ENCODE measurements at places on chromosomes 11 and 22. TPM values are rescaled to one million over a fixed set of nuclear protein-coding genes. Genes with fewer than 3 reads are reported as not detected.

GRCh38 chr11:11582011-11582701, 39.6 kb downstream of the GALNT18 start:
- H3K27ac ChIP-seq, result no peak overlapping the region
- DNase-seq, result no peak
- no peak overlapping the region for H3K4me3 ChIP-seq
- H3K27me3 ChIP-seq, result peaks cover 5% of the 10 kb centered on the region
- peaks cover under 1% of the 10 kb centered on the region for H3K4me1 ChIP-seq
- no peaks in the 10 kb centered on the region for H3K36me3 ChIP-seq

GRCh38 chr11:61160487-61161189, 588 bp downstream of the VPS37C start:
- H3K27me3 ChIP-seq, result no peaks in the 10 kb centered on the region
- H3K4me3 ChIP-seq, result peak overlapping the region; percentile 57
- no peak for DNase-seq
- H3K36me3 ChIP-seq, result peaks cover 2% of the 10 kb centered on the region

GRCh38 chr11:75813622-75814039, 1.4 kb upstream of the UVRAG start:
- H3K27me3 ChIP-seq, result no peaks in the 10 kb centered on the region
- peaks cover 25% of the 10 kb centered on the region for H3K4me1 ChIP-seq
- DNase-seq, result no peak
- no peak overlapping the region for H3K4me3 ChIP-seq

- H3K4me1 ChIP-seq, result peaks cover 7% of the 10 kb centered on the region
- peak within 1 kb of the TSS; percentile 72 for H3K4me3 ChIP-seq
- H3K36me3 ChIP-seq, result no peaks in the 10 kb centered on the region
- H3K27ac ChIP-seq, result peak within 1 kb of the TSS; percentile 23
- peaks cover 2% of the 10 kb centered on the region for H3K27me3 ChIP-seq
These were observed at the start of gene RRAS2 for GRCh38 chr11:14358729-14359439. Gene RRAS2, minus strand, starts transcription at chr11:14359183. Its CDS starts 313 bp downstream, at chr11:14358870.

GRCh38 chr11:123235656-123236261, 40.7 kb upstream of the CLMP start:
- H3K4me3 ChIP-seq, result no peak overlapping the region
- no peak for DNase-seq
- peaks cover 3% of the 10 kb centered on the region for H3K4me1 ChIP-seq
- H3K36me3 ChIP-seq, result no peaks in the 10 kb centered on the region
- H3K27ac ChIP-seq, result no peak overlapping the region

DNA sequence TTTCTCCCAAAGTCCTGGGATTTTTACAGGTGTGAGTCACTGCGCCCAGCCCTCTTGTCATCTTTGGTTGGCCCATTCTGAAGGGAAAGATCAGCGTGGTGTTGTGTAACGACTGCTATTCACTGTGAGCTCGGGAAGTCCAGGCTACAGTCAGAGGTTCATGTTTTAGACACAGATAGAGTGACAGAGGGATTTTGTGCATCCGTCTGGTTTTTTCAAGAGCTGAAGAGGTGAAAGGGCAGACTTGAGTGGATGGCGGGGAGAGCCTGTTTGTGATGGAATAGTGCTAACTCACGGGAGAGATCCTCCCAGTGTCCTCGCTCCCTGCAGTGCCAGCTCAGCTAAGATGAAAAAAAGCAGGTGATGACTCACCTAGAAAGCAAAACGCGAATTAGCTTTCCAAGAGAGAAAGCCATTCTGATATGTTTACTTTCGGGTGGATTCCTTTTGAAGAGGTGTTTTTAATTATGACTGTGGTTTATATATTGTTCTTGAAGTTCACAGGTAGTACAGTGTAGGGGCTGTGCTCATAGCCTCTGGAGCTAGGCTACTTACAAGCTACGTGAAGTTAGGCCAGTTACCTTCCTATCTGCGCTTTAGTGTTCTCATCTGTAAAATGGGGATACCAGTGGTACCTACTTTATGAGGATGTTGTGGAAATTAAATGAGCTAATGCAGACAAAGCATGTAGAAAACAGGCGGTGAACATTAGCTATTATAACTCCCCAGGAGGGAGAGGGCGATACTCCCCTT, 67.2 kb downstream of the C11orf91 start:
- no peak for DNase-seq
- no peak overlapping the region for H3K27ac ChIP-seq
- H3K4me1 ChIP-seq, result no peaks in the 10 kb centered on the region

DNA sequence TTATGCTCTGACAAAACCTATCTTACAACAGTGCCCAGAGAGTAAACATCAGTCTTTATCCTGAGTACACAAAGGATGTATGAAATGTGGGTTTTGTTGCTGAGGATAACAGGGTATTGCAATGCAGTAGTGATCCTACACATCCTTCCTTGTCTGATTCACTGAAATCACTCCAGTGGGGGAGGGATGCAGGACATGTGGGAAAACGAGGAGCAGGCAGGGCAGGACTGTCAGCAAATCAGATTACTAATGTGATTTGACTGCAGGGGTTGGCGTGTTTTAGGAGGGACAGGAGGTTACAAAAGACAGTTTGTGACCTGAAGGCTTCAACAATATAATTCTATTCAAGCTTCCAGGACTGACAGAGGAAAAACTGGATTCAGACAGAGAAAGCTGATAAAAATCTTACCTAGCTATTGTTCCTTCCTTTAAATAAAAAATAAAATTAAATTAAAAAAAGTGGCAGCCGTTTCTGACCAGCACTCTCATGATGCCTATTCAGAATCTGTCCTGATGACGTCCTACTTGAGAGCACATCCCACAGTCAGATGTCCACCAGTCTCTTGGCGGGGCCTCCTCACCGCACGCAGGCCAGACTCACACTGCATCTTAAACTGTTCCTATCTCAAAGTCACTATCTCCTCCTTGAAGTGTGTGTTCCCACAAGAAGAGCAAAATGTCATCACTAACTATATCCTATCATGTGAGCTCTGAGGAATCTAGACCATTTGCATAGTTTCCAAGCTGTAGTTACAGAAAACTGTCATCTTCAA, 50.6 kb upstream of the MN1 start:
- no peaks in the 10 kb centered on the region for H3K36me3 ChIP-seq
- H3K4me1 ChIP-seq, result no peaks in the 10 kb centered on the region
- no peak overlapping the region for H3K4me3 ChIP-seq
- H3K27me3 ChIP-seq, result no peaks in the 10 kb centered on the region
- no peak overlapping the region for H3K27ac ChIP-seq
- no peak for DNase-seq

DNA sequence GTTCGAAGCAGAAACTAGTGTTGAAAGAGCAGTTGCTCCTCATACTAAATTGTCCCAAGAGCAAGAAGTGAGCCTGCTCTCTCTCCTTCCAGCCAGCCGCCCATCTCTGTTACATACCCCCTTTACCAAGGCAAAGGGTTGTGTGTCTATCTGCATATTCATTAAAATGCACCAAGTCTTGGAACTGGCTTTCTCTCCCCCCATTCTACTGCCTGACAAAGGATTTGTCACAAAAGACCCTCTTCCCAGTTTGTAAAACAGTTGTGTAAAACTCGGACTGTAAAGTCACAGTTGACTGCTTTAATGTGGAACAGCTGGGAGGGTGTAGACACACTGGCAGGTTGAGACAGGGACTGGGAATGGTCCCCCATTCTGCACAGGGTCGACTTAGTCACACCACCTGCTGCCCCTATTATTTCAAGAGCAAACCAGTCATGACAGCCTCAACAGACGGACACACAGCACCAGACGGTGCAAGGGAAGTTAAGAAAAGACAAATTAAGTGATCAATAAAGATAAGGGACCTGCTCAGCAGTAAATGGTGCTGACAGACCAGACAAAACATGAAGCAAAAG, 60.0 kb upstream of the HTATIP2 start:
- no peak overlapping the region for H3K27ac ChIP-seq
- no peak for DNase-seq
- peaks cover 4% of the 10 kb centered on the region for H3K27me3 ChIP-seq
- no peaks in the 10 kb centered on the region for H3K36me3 ChIP-seq
- no peaks in the 10 kb centered on the region for H3K4me1 ChIP-seq

DNA sequence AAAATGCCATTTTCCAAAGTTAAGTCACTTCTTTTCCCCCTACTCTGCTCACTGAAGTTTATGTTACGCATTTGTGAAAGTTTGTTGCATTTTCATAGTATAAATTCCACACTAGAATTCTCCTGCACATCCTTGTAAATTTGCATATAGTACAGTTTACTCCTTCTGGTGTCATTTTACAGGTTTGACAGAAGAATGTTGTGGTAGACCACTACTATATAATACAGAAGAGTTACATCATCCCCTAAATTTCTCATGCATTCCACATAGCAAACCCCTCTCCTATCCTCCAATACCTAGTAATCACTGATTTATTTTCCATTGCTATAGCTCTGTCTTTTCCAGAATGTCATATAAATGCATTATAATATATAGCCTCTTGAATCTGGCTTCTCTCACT, 64.5 kb downstream of the CCDC73 start:
- no peak overlapping the region for H3K27ac ChIP-seq
- no peak overlapping the region for H3K4me3 ChIP-seq
- no peak for DNase-seq
- H3K27me3 ChIP-seq, result peaks cover 7% of the 10 kb centered on the region
- H3K36me3 ChIP-seq, result no peaks in the 10 kb centered on the region

- no peak for DNase-seq
- H3K36me3 ChIP-seq, result peaks cover 47% of the 10 kb centered on the region
- no peak overlapping the region for H3K27ac ChIP-seq
- no peaks in the 10 kb centered on the region for H3K4me1 ChIP-seq
These were observed 23.0 kb upstream of the STK33 start for GRCh38 chr11:8617063-8617462.

DNA sequence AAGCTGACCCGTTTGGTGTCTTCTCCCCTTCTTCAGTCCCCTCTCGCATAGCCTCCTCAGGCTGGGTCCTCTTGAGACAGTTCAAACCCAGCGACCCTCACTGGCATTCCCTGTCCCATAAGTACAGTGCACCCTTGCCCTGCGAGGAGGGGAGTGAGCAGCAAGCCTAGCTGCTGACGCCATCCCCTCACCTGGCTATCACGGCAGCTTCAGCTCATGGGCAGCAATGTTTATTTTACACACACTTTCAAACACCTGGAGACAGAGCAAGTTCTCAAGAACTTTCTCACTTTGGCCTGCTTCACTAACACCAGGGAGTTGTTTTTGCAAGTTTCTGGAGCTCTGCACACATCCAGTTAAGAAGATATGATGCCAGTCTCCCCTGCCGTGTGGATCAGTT, 189.6 kb upstream of the E2F8 start:
- no peaks in the 10 kb centered on the region for H3K36me3 ChIP-seq
- no peak overlapping the region for H3K4me3 ChIP-seq
- H3K27ac ChIP-seq, result no peak overlapping the region

DNA sequence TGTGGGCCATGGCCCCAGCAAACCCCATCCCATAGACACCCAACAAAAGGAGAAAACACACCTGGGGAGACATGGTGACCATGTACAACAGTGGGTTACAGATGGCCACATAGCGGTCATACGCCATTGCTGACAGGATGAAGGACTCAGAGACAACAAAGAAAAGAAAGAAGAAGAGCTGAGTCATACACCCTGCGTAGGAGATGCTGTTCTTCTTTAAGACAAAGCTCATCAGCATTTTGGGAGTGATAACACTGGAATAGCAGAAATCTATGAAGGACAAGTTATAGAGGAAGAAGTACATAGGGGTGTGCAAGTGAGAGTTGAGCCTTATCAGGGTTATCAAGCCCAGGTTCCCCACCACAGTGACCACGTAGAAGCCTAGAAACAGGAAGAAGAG, 4.9 kb downstream of the OR8B8 start:
- H3K27ac ChIP-seq, result no peak overlapping the region
- H3K27me3 ChIP-seq, result no peaks in the 10 kb centered on the region
- no peaks in the 10 kb centered on the region for H3K4me1 ChIP-seq
- no peak overlapping the region for H3K4me3 ChIP-seq

- no peak overlapping the region for H3K27ac ChIP-seq
- H3K4me3 ChIP-seq, result no peak overlapping the region
- H3K36me3 ChIP-seq, result peaks cover 9% of the 10 kb centered on the region
- DNase-seq, result no peak
- H3K27me3 ChIP-seq, result no peaks in the 10 kb centered on the region
These were observed 6.6 kb upstream of the ARAP1 start for GRCh38 chr11:72758690-72759389.

DNA sequence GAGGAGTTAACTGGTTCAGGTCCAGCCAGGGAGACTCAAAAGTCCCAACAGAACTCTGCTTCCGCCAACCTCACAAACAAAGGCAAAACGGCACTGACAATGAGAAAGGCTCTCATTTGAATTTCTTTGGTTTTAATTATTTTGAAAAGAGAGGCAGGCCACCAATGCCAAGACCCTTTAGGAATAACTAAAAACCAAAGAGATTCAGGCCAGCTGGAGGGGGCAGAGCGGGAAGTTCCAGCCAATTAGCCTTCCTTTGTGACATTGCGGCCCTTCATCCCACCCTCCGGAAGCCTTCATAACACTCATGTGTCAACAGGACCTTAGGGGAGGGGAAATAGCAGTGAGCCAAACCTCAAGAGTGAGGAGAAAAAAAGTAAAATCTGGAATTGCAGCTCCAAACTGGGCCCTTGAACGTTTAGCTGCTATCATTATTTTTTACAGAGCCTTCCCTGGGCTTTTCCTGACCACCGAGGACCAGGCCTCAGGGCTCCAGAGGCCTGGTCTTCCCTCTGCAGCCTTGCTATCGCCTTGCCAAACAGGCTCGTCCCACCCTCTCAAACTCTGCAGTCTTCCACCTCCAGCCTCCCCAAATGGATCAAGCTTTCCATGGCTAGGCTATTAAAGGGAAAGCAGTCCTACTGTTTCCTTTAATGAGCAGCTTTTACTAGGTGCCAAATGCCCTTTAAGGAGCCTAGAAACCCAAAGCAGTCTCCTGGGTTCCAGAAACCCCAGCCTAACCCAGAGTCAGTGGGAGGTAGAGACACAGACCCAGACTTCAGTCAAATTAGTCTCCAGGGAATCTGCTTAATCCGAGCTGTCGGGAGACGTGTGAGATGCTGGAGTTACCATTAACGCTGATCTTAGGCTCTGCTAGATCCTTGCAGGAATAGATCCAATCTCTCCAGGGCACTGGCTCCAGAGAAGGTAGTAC, 114.2 kb downstream of the CCDC34 start:
- H3K27ac ChIP-seq, result no peak overlapping the region
- H3K4me1 ChIP-seq, result no peaks in the 10 kb centered on the region
- DNase-seq, result no peak
- H3K4me3 ChIP-seq, result no peak overlapping the region
- H3K36me3 ChIP-seq, result no peaks in the 10 kb centered on the region

- H3K36me3 ChIP-seq, result peaks cover 30% of the 10 kb centered on the region
- H3K27ac ChIP-seq, result no peak overlapping the region
- DNase-seq, result no peak
- no peak overlapping the region for H3K4me3 ChIP-seq
These were observed 10.1 kb downstream of the PRR14L start for GRCh38 chr22:31739795-31740201.

GRCh38 chr11:24949406-24949805, 452.6 kb downstream of the LUZP2 start:
- H3K4me1 ChIP-seq, result no peaks in the 10 kb centered on the region
- no peak for DNase-seq
- no peak overlapping the region for H3K4me3 ChIP-seq
- H3K27me3 ChIP-seq, result no peaks in the 10 kb centered on the region
- no peak overlapping the region for H3K27ac ChIP-seq

GRCh38 chr11:14587258-14587657, 56.3 kb upstream of the PDE3B start:
- H3K27me3 ChIP-seq, result no peaks in the 10 kb centered on the region
- no peaks in the 10 kb centered on the region for H3K36me3 ChIP-seq
- H3K4me1 ChIP-seq, result no peaks in the 10 kb centered on the region
- no peak overlapping the region for H3K27ac ChIP-seq
- no peak for DNase-seq
- H3K4me3 ChIP-seq, result no peak overlapping the region

The CARNS1 gene
- total RNA-seq, result 9.0 TPM

The UCP3 gene
- 6.5 TPM for total RNA-seq

The RBMXL2 gene
- not detected for total RNA-seq

The CTSW gene
- total RNA-seq, result 66.4 TPM

The OR51I1 gene
- total RNA-seq, result not detected

The TRIM29 gene
- total RNA-seq, result not detected

Data from T-cell (primary cell).